IgD-negative memory B cell (primary cell): ENCODE measurements at places on chromosomes 4 and X. TPM values are rescaled to one million over a fixed set of nuclear protein-coding genes. Genes with fewer than 3 reads are reported as not detected.

The VSIG1 gene
- 7.7 TPM for polyA plus RNA-seq

The CYSLTR1 gene
- 63.8 TPM for polyA plus RNA-seq

The DCTD gene
- 101 TPM for polyA plus RNA-seq

The RS1 gene
- not detected for polyA plus RNA-seq

The GAGE12H gene
- polyA plus RNA-seq, result not detected

The ASB12 gene
- not detected for polyA plus RNA-seq

The L1CAM gene
- polyA plus RNA-seq, result 1.8 TPM

The GYPE gene
- 5.6 TPM for polyA plus RNA-seq

The S100G gene
- not detected for polyA plus RNA-seq

The MAGEB1 gene
- polyA plus RNA-seq, result not detected

The NALF2 gene
- not detected for polyA plus RNA-seq

The GRIA2 gene
- polyA plus RNA-seq, result not detected

The SPACA5B gene
- polyA plus RNA-seq, result not detected

The BCORL1 gene
- polyA plus RNA-seq, result 3.2 TPM

The TMPRSS11B gene
- not detected for polyA plus RNA-seq

The BEX2 gene
- polyA plus RNA-seq, result 58.7 TPM

The IBSP gene
- polyA plus RNA-seq, result not detected

The TMEM192 gene
- 25.1 TPM for polyA plus RNA-seq

The HSFX3 gene
- polyA plus RNA-seq, result not detected

The ZNF711 gene
- 3.7 TPM for polyA plus RNA-seq

The PRRG3 gene
- not detected for polyA plus RNA-seq

The SH3TC1 gene
- 39.8 TPM for polyA plus RNA-seq

The LINC00632 gene
- polyA plus RNA-seq, result not detected

The CAPN6 gene
- not detected for polyA plus RNA-seq

The ERVMER34-1 gene
- polyA plus RNA-seq, result not detected

The TMPRSS11D gene
- not detected for polyA plus RNA-seq

The MAP7D3 gene
- polyA plus RNA-seq, result 8.7 TPM

The PPP1R2C gene
- 4.6 TPM for polyA plus RNA-seq

The DCAF4L1 gene
- not detected for polyA plus RNA-seq

The NWD2 gene
- not detected for polyA plus RNA-seq

The HSFX4 gene
- not detected for polyA plus RNA-seq

The RENBP gene
- 1.2 TPM for polyA plus RNA-seq

The HPGD gene
- polyA plus RNA-seq, result 2.3 TPM

The USP17L25 gene
- polyA plus RNA-seq, result not detected

The CCSER1 gene
- polyA plus RNA-seq, result 4.7 TPM

The FOXR2 gene
- polyA plus RNA-seq, result not detected

The ANXA10 gene
- polyA plus RNA-seq, result not detected

The F8A3 gene
- 2.5 TPM for polyA plus RNA-seq

The PWWP3B gene
- not detected for polyA plus RNA-seq

The PRR32 gene
- not detected for polyA plus RNA-seq

The AWAT2 gene
- not detected for polyA plus RNA-seq

The NIPAL1 gene
- polyA plus RNA-seq, result not detected

The PRSS12 gene
- polyA plus RNA-seq, result not detected

The TKTL2 gene
- not detected for polyA plus RNA-seq

The CFI gene
- polyA plus RNA-seq, result not detected

The EGF gene
- polyA plus RNA-seq, result 0.51 TPM

The MAGEC3 gene
- polyA plus RNA-seq, result not detected
